ENCODE measurements at places on chromosomes 3 and 15. TPM values are rescaled to one million over a fixed set of nuclear protein-coding genes. Genes with fewer than 3 reads are reported as not detected.

DNA sequence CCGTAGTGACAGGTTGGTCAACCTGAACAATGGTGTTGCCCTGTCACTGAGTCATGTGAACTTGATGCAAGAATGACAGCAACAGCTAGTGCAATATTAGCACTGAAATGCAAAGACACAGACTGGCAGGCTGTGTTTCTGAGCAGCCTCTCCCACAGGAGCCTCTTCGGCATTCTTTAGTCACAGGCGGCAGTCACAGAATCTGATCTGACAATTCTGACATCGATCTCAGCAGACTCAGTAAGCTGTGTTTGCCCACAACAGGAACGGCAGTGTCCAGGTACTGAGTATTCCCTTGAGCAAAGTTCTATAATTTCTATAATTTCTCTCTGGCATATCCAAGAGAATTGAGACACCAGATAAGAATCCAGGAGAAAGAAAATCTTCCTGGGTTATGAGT is 776.8 kb downstream of the GRM7 start:
- DNase-seq: no peak

DNA sequence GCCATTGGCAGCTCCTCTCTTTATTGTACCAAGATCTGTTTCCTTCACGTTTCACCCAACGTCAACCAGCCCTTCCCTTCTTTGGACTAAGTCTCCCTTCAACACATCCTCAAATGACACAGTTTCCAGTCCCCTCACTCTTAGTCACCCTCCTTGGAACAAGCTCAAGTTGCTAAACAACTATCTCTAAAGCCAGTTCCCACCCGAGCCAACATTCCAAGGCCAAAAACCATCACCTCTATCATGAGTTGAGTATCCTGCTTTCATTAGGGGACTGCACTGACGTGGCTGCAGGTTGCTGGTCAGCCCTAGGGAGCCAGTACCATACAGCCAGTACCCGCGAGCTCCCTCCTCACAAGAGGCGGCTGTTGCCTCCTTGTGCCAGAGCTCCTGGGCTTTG is 73.8 kb downstream of the LIPC start:
- no peak for DNase-seq

- peak; percentile 47 for DNase-seq
Measured at GRCh38 chr3:115071601-115072000, 75.5 kb downstream of the ZBTB20 start.

Gene MUC20
- 61.4 TPM for total RNA-seq

DNA sequence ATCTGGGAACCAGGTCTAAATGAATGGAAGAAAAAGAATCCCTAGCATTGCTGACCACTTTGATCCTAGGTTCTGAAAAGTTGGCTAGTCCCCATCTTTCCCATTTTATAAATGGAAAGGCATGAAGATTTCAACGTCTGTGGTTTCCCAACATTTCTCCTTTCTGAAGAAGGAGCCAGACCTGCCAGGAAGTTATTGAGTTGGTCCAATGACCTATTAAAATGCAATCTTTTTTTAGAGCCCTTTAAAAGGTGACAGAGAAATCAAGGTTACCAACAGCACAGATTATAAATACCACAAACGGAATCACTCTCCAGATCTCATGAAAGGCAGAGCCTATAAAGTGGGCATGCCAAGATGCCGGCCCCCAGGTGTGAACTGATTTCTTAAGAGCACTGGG is 505.6 kb upstream of the THBS1 start:
- DNase-seq: no peak

Gene SERINC4
- total RNA-seq: 0.46 TPM

GRCh38 chr3:12574131-12574530 is 17.2 kb downstream of the MKRN2 start:
- no peak for DNase-seq

GRCh38 chr15:77865106-77865610 is 212.4 kb downstream of the TBC1D2B start:
- no peak for DNase-seq

DNA sequence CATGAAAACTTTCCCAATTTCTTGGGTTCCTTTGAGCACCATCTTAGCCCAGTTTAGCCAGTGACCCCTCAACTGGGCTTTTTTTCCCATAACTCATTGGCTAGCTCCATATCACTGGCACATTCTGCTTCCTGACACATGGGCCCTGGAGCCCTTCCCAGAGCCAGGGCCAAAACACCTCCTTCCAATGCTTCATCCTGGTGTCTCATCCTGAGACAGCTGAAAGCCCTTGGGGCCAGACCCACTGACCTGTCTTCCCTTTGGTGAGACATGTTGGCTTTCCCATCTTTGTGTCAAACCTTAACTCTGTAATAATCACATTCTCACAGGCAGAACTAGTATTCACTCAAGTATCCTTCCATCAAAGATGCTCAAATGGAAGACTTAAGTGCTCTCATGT is 82.6 kb upstream of the SMAD3 start:
- DNase-seq: no peak

DNA sequence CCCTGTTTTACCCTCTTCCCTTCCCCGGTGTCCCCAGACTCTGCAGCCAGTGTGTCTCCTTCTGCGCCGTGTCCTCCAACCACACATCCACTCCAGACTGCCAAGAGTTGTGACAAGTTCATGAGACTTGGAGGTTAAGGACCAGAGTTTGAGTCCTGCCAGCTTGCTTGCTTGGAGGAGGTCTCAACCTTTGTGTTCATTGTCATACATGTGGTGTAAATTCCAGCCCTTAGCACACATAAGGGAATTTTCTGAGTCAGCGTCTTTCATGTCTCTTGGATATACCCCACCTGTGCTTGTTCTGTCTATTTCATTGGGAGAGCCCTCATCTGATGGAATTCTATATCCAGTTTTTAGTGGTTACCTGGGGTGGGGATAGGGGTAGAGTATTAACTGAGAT is 13.3 kb downstream of the CORO2B start:
- DNase-seq: no peak

Gene TMCO5A
- total RNA-seq: not detected

GRCh38 chr3:94028093-94028837 is at the start of gene STX19:
Gene STX19, minus strand, starts transcription at chr3:94028597. Its CDS starts 13,328 bp downstream, at chr3:94015269.
- DNase-seq: no peak

DNA sequence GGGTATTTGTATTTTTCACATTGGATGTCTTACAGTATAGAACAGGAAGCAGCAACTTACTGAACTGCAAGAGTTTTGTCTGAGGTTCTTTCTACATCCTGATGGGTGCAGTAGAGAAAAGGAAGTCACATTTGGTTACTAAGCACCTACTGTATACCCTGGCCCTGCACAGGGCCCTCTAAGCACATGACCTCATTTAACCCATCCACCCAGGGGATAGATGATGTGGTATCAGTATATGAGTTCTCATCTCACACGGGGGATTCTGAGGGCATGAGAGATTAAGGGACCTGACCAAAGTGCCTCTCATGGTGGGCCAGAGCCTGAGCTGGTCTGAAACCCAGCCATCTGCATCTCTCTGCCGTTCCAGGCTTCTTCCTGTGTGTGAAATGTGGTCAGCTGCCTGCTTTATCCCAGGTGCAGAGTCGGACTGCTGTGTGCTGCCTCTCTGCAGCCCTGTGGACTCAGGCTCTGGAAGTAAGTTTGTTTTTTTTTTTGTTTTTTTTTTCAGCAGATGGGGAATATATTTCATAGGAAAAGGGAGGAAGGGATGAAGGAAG is 17.9 kb downstream of the SLC6A11 start:
- DNase-seq: no peak

- DNase-seq: no peak
Measured at GRCh38 chr3:165641569-165642310, 195.5 kb downstream of the BCHE start.

DNA sequence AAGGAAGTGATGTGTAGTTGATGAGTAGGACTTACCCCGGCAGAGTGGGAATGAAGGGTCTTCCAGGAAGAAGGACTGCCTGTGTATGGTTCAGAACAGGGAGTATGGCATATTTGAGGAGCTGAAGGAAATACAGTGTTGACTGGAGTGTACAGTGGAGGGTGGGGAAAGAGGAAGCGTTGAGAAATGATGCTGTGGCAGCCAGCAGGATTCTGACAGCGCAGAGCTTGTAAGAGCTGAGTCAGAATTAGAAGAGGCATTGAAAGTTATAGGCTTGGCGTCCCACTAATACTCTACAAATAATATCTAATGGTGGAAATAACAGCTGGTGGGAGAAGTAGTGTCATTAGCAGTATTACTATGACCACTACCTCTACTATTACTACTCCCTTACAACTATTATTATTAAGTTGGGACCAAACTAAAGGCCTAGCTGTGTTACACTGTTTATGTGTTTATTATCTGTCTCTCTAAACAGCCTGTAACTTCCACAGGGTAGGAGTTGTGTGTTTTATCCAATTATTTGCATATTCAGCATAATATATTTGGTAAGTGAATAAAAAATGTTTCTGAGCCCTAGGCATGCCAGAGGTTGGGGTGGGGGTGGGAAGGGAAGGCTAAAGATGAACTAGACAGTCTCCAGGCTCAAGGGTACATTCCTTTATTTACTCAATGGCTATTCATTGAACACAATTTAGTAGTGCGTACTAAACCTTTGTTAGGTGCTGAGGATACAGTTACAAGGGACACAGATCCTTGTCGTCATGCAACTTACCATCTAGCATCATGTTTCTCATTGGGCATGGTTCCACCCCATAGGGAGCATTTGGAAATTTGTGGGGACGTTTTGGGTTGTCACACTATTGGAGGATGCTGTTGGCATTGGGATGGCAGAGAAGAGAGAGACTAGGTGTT is 428.8 kb upstream of the ONECUT1 start:
- no peak for DNase-seq

DNA sequence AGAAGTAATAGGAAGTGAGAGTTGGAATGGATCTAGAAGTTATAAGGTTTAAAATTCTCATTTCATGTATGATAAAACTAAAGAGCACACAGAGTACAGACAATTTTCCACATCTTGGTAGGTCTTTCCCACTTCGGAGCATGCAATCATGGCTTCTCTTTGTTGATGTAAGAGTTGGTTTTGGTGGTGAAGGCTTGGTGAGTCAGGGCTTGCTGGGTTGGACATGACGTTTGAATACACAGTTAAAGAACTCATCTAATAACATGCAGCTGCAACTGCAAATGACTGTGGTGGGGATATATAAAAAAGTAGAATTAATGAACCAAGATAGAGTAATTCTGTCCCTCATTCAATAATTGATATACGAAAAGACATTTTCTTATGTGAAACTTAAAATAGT is 39.5 kb upstream of the GRM7 start:
- DNase-seq: no peak

Gene CNTN4
- total RNA-seq: 16.5 TPM

DNA sequence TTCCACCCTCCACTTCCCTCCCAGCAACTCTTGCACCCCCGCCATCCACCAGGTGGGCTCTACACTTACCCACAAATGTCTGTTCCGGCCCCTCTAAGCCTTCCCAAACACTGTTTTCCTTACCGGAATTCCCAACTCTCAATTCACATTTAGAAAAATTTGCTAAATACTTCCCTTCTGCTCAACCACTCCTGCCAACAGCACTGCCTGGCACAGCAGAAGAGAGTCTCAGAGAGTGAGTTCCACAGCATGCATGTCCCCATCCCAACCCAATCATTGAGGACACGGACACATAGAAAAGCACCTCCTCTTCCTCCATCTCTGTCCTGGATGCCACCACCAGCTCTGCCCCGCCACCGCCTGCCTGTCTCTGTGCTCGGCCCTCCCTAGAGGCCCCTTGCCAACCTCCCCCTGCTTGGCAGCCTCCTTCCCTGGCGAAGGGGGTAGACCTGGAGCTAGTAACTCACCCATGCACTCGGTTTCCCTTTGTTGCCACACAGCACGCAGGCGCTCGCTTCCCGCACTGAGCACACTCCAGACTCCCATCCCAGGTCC is 66.2 kb upstream of the SLC6A1 start:
- no peak for DNase-seq

DNA sequence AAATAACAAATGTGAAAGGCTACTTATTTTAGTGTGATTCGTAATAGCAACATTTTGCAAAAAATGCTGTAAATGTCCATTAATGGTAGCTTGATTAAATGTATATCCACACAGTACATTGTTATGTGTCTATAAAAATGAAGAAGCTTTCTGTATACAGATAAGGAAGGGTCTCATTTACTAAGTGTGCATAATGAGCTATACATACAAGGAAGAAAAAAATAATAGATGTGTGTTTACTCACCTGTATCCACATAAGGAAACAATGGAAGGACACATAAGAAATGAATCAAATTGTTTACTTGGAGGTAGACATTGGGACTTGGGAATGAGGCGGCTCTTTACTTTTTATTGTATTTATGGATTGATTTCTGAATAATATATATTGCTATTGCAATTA is 34.9 kb downstream of the MED12L start:
- no peak for DNase-seq

DNA sequence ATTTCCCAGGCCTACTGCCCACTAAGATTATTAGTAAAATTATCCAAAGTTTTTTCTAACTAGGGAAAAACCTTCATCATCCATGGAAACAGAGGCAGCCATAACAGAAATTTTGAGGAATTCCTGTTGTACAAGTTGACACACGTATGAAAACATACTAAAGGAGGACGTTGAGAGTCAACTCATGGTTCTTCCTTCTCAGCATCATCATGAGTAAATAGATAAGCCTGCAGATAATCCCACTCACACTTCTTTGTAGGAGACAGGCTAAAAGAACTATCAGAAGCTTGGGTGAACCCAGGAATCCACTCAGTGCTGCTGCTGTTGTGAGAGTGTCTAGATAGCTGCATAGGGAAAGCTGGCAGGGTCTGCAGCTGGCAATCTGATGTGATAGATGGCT is 694.8 kb upstream of the NR2F2 start:
- no peak for DNase-seq

Gene IMPG2
- 0.07 TPM for total RNA-seq

GRCh38 chr3:124576565-124577493 is 153.4 kb upstream of the UMPS start:
- DNase-seq: no peak

GRCh38 chr15:70171256-70171886 is 73.7 kb upstream of the TLE3 start:
- DNase-seq: no peak

GRCh38 chr3:11569156-11569741 is 74.5 kb downstream of the VGLL4 start:
- no peak for DNase-seq

Gene CPN2
- total RNA-seq: not detected

DNA sequence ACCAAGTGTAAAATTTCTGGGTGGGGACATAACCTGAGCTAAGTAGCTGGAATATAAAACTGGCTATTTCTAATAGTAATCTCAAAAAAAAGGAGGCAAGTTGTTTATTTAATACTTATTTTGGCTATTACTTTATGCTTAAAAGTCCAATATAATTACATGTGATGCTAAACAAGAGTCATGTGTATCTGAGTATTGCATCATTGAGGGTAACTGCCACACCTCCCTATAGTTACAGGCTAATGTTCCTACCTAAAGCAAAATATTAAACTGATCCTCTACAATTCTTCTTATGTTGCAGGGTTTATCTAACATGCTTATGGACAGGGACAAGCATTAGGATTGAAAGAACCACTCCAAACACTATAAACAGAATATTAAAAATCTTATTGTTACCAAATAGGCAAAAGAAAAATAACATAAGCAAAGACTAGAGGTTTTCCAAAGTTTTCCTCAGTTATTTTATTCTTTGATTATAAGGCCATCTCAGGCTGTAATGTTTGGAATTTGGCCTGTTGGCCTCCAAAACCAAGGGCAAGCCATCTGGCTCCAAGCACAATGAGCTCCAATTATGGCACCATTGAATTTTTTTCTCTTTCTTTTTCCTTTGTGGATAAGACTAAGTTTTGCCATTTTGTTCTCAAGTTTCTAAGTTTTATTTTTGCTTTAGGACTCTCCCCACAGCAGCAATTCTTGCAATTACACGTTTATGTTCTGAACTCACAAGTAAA is 75.8 kb upstream of the ABI3BP start:
- no peak for DNase-seq

Data from kidney epithelial cell (primary cell).